ENCODE measurements at places on chromosomes 11 and 22.
A peak's percentile ranks its signal among the peaks of the same experiment; 100 is the strongest.

DNA sequence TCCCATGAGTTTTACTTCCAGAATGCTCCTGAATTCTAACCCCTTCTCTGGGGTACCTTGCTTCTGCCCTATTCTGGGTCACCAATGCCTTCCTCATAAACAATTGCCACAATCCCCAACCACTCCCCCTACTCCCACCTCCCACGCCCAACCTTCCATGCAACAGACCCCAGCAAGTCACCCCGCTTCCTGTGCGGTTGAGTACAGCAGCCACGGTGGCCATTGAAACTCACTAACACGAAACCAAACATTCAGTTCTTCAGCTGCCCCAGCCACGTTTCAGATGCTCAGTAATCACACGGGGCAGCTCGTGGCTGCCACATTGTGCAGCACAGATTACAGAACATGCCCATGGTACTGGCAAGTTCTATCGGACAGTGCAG, 3.7 kb upstream of the BCR start:
- no peaks in the 10 kb centered on the region for H3K36me3 ChIP-seq
- no peak for DNase-seq
- H3K27me3 ChIP-seq = no peaks in the 10 kb centered on the region
- H3K27ac ChIP-seq = no peak overlapping the region
- no peak overlapping the region for H3K4me3 ChIP-seq

DNA sequence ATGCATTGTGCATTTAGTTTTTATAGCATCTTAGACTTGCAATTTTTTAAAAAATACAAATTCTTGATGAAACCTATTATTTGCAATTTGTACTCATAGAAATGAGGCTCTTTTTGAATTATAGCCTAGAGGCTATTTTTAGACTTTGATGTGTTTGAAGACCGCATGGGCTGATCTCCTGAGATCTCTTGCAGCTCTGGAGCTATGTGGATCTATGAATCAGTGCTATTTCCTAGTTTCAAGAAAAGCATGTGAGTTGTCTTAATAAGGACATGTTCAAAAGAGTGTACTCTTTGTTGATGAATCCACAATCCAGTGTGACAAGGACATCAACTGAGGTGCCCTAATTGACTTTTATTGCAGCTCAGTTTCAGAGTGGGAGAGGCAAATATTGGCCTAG, 620.5 kb downstream of the ETS1 start:
- H3K4me3 ChIP-seq = no peak overlapping the region
- no peak overlapping the region for H3K27ac ChIP-seq
- no peaks in the 10 kb centered on the region for H3K36me3 ChIP-seq
- H3K4me1 ChIP-seq = peaks cover 19% of the 10 kb centered on the region

DNA sequence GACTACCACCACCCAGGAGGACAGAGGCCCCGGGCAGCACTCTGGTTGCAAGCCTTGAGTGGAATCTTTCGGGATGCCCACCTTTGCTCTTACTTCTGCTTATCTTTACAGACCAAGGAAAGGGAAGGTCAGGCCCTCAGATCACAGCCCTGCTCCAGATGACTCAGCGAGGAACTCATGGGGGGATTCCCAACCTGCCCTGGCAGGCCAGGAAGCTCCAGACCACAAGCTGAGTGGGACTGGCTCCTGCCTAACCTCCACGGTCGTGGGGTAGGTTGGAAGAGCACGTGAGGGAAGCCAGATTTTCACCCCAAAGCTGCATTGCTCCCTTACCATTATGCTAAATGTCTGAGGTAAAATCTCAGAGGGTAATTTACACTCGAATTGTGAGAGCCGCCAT, 11.8 kb downstream of the TBC1D10A start:
- H3K27me3 ChIP-seq = no peaks in the 10 kb centered on the region
- H3K4me3 ChIP-seq = no peak overlapping the region
- no peak overlapping the region for H3K27ac ChIP-seq
- peaks cover 31% of the 10 kb centered on the region for H3K4me1 ChIP-seq
- H3K36me3 ChIP-seq = no peaks in the 10 kb centered on the region

DNA sequence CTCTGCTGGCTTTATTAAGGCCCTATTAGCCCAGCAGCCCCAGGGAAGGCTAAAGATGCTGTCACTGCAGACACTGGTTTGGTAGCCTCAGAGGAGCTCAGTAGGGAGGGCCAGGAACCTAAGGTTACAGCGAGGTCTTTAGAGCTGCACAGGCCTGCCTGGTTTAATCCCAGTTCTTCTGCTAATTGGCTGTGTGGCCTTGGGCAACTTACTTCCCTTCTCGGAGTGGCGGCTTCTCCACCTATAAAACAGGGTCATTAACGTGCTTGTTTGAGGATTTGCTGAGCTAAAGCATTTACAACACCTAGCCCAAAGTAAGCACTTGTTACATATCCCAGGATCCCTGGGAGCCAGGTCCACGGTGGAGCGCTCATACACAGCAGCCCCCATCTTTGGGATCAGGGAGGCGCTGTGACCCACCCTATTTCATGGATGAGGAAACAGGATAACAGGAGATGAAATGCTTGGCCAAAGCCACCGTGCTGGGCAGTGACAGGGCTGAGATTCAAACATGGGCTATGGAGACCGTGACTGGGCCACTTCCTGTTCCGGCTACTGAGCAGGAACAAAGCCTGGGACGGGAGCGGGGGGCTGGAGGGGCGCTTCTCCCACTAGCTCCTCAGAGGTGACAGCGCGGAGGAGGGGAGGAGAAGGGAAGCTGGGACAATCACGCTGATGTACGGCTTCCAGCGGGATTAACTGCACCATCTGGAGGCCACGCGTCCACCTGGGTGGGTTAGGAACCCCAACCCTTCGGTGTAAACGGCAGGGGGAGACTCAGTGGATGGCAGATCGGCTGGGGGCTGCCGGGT, 61.5 kb downstream of the IGLL1 start:
- H3K4me1 ChIP-seq = peaks cover 15% of the 10 kb centered on the region
- H3K27me3 ChIP-seq = no peaks in the 10 kb centered on the region
- H3K4me3 ChIP-seq = no peak overlapping the region

- H3K27ac ChIP-seq = no peak overlapping the region
- H3K4me1 ChIP-seq = no peaks in the 10 kb centered on the region
- H3K36me3 ChIP-seq = no peaks in the 10 kb centered on the region
- DNase-seq = no peak
- no peak overlapping the region for H3K4me3 ChIP-seq
- no peaks in the 10 kb centered on the region for H3K27me3 ChIP-seq
Measured at GRCh38 chr11:79071190-79071589, 369.6 kb downstream of the TENM4 start.

GRCh38 chr22:43750751-43751150, 61.4 kb downstream of the EFCAB6 start:
- H3K27me3 ChIP-seq = no peaks in the 10 kb centered on the region
- no peak for DNase-seq
- H3K36me3 ChIP-seq = no peaks in the 10 kb centered on the region
- H3K4me1 ChIP-seq = no peaks in the 10 kb centered on the region

- DNase-seq = peak; percentile 56
- no peak overlapping the region for H3K4me3 ChIP-seq
- H3K4me1 ChIP-seq = peaks cover 11% of the 10 kb centered on the region
- 0 out of 2 replicates have a peak, but pooled peaks cover 4% of the 10 kb centered on the region for H3K27me3 ChIP-seq
- H3K36me3 ChIP-seq = no peaks in the 10 kb centered on the region
Measured at GRCh38 chr11:104700609-104701008, 197.7 kb downstream of the CASP12 start.

DNA sequence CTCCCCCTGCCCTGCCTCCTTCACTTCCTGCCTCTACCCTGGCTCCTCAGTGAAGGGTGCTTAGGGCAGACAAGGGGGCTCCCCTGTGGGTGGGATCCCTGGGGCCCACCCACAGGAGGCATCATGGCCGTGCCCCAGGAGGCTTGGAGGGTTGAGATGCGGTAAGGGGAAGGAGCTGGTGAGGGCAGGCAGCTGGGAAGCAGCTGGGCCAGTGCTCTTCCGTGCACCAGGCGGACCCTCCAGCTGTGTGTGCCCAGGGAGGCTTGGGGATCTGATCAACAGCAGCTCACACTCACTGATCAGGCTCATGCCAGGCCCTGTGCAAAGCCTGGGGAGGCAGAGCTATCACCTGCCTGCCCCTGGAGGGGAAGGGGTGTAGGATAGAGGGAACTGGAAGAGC, 59.3 kb upstream of the TTLL12 start:
- H3K27me3 ChIP-seq = peaks cover 4% of the 10 kb centered on the region
- no peak overlapping the region for H3K27ac ChIP-seq
- no peaks in the 10 kb centered on the region for H3K4me1 ChIP-seq
- no peak overlapping the region for H3K4me3 ChIP-seq

DNA sequence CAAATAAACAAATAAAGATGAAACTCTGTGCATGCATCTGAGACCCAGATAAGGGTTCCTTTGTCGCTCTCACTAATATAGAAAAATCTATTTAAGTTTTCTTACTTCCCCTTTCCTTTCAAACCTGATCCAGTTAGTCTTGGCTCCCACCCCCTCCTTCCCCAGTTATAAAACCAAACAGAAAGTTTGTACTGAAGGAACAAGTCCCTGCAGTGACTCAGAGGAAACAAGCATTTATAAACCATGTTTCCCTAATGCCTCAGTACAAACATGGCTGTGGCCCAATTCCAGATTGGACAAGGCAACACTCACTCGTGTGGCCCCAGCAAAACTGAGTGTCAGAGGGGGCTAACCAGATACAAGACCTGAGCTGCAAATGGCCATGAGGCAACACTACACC, 65.5 kb upstream of the ARHGAP20 start:
- no peak overlapping the region for H3K27ac ChIP-seq
- H3K4me1 ChIP-seq = peaks cover 10% of the 10 kb centered on the region
- peak; percentile 73 for DNase-seq

DNA sequence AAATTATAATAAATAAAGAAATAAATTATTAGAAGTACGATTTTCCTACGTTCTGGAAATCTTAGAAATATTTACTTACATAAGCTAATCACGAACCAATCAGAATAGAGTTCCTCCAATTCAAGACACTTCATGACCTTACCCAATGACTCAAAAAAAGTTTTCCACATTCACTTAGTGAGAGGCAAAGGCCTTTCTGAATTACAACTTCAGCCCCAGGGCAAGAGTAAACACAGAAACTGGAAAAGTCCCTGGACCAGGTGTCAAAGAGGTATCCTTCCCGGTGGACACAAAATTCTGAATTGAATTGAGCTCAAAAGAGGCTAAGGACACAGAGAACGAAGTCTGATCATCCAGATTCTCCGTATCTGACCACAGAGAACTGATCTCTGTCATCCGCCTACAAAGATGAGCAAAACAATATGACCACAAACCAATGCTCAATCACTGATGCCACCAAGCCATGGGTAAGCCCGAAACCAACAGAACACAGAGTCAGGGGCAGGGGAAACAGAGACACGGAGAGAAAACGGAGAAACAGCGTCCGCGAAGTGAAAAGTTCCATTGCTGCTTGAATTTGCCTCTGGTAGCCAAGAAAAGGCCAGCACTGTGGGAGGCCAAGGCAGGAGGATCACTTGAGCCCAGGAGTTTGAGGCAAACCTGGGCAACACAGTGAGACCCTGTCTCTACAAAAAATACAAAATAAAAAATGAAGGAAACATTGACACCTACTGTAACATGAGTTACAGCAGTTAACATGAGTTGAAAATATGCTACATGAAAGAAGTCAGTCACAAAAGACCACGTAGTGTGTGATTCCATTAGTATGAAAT, 6.8 kb downstream of the BID start:
- H3K27ac ChIP-seq = no peak overlapping the region
- DNase-seq = no peak
- no peak overlapping the region for H3K4me3 ChIP-seq
- H3K27me3 ChIP-seq = no peaks in the 10 kb centered on the region
- no peaks in the 10 kb centered on the region for H3K4me1 ChIP-seq

DNA sequence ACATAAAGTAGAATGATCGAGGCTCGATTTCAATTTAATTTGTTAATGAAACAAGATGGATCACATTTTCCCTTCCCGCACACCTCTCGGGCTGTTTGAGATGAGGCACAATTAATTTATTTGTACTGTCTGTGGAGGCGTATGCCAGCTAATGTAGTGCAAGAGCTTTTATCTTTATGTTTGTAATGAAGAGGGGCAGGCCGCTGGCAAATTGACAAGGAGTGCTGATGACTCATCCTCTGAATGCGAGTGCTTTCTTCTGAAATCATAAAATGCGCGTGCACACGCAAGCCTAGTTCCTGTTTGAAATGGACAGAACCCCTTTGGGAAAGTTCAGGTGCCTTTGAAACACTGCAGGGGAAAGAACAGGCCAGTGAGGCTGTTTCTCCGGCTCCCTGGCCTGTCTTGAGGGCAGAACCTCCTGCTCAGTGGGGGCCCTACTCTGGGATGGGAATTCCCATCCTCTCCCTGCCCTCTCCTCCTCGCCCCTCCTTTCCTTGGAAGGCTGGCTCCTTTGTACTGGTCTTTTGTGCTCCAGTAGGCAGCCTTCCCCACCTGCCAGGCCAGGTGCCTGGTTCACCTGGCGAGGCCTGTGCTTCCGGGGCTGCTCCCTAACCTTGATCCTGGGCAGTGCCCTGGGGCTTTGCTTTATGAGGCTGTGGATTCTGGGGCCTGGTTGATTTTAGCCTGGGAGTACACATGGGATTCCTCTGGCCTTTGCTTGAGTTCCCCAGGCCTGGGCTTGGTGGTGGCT, 50.3 kb downstream of the TEAD1 start:
- no peaks in the 10 kb centered on the region for H3K36me3 ChIP-seq
- H3K4me1 ChIP-seq = peaks cover 66% of the 10 kb centered on the region
- peak; percentile 45 for DNase-seq
- H3K4me3 ChIP-seq = no peak overlapping the region
- H3K27me3 ChIP-seq = no peaks in the 10 kb centered on the region
- H3K27ac ChIP-seq = no peak overlapping the region

- H3K4me3 ChIP-seq = no peak overlapping the region
- no peak for DNase-seq
- peaks cover 44% of the 10 kb centered on the region for H3K36me3 ChIP-seq
Measured at GRCh38 chr11:118641397-118642019, 34.1 kb downstream of the PHLDB1 start.

- H3K4me3 ChIP-seq = no peak overlapping the region
- H3K27ac ChIP-seq = no peak overlapping the region
- no peaks in the 10 kb centered on the region for H3K4me1 ChIP-seq
- no peak for DNase-seq
Measured at GRCh38 chr11:15912825-15913224, 443.5 kb downstream of the SOX6 start.

- H3K36me3 ChIP-seq = no peaks in the 10 kb centered on the region
- peak; percentile 45 for DNase-seq
- no peaks in the 10 kb centered on the region for H3K27me3 ChIP-seq
- peaks cover 74% of the 10 kb centered on the region for H3K4me1 ChIP-seq
Measured at GRCh38 chr11:73325036-73325981, 17.2 kb downstream of the ARHGEF17 start.

DNA sequence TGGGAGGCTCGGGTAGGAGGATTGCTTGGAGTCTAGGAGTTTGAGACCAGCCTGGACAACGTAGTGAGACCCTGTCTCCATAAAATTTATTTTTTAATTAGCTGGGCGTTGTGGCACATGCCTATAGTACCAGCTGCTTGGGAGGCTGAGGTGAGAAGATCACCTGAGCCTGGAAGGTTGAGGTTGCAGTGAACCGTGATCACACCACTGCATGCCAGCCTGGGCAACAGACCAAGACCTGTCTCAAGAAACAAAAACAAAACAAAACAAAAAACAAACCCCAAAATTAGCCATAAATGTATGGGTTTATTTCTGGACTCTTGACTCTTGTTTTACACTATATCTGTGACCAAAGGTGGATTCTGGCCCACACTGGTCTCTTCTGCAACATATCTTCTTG, 41.6 kb downstream of the EIF3F start:
- no peak overlapping the region for H3K4me3 ChIP-seq
- no peaks in the 10 kb centered on the region for H3K36me3 ChIP-seq
- no peak for DNase-seq
- no peaks in the 10 kb centered on the region for H3K27me3 ChIP-seq

GRCh38 chr22:35310556-35311550, 11.2 kb downstream of the TOM1 start:
- peaks cover 42% of the 10 kb centered on the region for H3K4me1 ChIP-seq
- no peaks in the 10 kb centered on the region for H3K36me3 ChIP-seq
- peak overlapping the region; percentile 95 for H3K27ac ChIP-seq
- no peak overlapping the region for H3K4me3 ChIP-seq

- H3K4me1 ChIP-seq = no peaks in the 10 kb centered on the region
- DNase-seq = no peak
- H3K4me3 ChIP-seq = no peak overlapping the region
- no peaks in the 10 kb centered on the region for H3K27me3 ChIP-seq
Measured at GRCh38 chr11:81749245-81749644, 984.4 kb downstream of the FAM181B start.
